ENCODE measurements at places on chromosomes 1 and 21.

DNA sequence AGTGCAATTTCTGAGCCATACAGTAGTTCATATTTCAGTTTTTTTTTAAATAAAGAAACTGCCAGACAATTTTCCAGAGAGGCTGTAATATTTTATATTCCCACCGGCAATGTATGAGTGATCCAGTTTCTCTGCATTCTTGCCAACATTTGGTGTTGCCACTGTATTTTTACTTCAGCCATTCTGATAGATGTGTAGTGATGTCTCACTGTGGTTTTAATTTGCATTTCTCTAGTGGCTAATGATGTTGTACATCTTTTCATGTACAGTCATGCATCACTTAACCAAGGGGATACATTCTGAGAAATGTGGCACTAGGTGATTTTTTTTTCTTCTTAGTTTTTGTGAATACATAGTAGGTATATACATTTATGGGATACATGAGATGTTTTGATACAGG, 99.6 kb downstream of the CENPF start:
- DNase-seq, result no peak

DNA sequence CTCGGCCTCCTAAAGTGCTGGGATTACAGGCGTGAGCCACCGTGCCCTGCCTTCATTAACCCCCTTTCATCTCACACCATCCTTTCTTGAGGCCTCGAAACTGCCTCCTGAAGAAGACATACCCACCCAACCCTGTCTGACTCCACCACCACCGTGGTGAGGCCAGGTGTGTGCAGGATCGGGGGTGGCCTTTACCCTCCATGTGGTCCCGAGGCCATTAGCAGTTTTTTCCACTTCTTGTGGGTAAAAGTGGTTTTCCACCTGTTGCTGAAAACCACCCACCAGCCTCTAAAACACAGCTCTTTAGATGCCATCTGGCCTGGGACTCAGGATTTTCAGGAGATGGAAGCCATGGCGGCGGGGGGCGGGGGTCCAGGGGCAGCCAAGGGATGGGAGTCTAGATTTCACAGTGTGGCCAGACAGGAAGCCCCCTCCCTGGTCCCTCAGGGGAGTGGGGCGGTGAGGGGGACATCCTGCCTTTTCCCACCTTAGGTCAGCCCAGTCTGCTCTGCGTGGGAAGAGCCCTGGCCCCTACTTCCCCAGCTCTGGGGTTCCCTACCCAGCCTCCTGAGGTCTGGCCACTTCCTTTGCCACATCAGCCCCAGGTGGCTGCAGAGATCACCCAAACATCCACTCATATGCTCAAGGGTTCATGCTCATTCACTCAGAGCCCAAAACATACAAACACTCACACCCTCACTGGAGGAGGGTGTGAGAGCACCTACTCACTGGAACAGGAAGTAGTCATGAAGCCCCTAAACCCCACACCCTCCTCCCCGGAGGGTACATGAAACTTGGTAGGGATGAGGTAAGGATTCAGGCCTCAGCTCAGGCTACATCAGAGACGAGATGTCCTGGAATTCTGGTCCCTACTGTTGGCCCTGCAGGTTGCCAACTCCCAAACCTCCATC, 2.3 kb downstream of the FGR start:
- peak; percentile 62 for DNase-seq

GRCh38 chr21:39348040-39348354, 891 bp downstream of the HMGN1 start:
- no peak for DNase-seq

- peak; percentile 17 for DNase-seq
Observed at GRCh38 chr1:228647523-228648444, 87.5 kb upstream of the RHOU start.

DNA sequence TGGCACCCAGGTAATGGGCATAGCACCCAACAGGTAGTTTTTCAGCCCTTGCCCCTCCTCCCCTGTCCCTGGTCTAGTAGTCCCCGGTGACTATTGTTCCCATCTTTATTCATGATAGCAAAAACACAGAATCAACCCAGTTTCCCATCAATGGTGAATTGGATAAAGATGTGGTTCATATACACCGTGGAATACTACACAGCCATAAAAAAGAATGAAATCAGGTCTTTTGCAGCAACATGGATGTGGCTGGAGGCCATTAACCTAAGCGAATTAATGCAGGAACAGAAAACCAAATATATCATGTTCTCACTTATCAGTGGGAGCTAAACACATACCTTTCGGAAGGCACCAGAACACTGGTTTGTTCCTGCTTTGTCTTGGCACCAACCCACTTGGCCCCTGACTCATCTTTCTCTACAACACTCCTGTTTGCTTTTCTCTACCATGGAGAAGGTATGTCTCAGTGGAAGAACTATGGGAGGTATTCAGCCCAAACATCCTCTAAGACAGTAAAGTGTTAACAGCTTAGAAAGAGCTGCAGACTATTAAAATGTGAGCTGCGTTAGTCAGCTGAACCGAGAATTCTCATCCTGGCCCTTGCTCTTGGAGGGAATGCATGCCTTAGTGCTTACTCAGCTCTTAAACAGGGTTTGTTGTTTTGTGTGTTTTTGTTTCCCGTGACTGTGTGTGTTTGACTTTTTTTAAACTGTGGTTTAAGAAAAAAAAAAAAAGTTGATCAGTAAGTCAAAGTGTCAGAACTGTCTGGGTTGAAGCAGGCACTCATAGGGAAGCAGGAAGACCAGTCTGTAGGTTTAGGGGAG, 203.0 kb downstream of the TOMM20 start:
- peak; percentile 14 for DNase-seq
